ENCODE measurements at places on chromosomes 7 and 10.

DNA sequence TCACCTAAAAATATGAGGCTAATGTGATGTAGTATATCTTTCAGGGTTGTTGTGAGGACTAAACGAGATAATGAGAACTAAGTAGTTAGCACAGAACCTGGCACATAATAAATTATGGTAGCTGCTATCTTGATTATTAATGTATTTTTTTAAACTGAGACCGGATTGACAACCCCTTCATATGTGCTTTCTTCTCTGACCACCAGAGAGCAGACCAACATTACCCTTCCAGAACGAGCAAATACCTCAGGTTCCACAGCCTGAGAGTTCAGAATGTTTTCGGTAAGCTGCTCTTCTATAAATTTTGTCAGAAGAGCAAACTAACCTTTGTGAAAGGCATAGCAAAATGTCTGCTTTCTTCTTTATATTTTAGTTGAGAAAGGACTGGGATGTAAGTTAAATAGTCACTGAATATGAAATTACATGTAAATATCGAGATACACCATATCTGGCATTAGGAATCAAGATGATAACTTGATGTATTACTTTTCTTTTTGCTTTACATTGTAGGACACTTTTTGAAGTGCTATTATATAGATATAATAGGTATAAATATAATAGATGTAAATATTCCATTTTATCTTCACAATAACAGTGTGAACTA, 13.6 kb upstream of the BPGM start:
- DNase-seq: no peak

DNA sequence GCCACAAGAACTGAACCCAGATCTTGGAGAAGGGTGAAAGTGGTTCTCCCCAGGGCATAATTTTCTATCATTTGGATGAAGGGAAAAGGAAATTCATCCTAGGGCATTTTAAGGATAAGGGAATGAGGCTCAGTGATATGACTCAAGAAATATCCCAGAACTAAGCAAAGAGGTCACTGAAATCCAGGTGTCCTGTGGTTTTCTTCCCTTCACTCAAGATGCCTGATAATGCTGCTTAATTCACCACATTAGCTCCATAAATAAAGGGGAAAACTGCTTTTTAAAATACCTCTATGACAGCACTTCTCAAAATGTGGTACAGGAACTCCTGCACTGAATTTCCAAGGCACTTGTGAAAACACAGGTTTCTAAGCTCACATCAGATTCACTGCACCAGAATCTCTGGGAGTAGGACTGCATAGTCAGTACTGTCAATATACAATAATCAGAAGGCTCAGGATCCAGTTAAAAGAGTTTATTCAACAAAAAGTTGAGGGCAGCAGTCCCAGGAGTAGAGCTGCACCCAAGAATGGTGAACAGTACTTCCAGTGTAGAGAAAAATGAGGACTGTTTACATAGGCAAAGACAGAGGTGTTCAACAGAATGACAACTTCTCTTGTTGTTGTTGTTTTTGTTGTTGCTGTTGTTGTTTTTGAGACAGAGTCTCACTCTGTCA, 2.9 kb downstream of the IFIT3 start:
- DNase-seq: no peak

GRCh38 chr7:2399848-2400587, 3.4 kb upstream of the CHST12 start:
- DNase-seq: no peak

- DNase-seq: no peak
Observed at GRCh38 chr10:130802301-130802700, 509.2 kb downstream of the TCERG1L start.
